T-cell (primary cell): ENCODE measurements at places on chromosomes 11 and 22. TPM values are rescaled to one million over a fixed set of nuclear protein-coding genes. Genes with fewer than 3 reads are reported as not detected.

DNA sequence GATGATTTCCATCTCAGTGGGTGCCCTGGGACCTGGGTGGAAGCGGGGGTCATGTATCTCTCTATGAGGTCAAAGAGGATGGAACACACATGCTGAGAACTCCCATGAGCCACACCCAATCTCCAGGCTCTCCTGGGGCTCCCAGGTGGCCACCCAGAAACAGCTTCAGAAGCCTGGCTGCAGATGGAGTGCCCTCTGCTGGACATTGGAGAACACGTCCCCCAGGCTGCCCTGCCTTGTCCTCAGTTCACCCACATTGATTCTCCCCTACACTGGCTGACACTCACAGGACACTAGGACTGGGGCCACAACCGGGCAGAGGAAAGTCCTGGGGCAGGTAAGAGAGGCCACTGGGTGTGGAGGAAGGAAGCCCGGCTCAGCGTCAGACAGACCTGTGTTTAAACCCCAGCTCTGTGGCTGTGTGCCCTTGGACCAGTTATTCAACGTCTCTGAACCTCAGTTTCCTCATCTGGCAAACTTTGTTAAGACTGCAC is 4.5 kb upstream of the NOL12 start:
- no peaks in the 10 kb centered on the region for H3K36me3 ChIP-seq
- peak; percentile 72 for DNase-seq
- peaks cover 6% of the 10 kb centered on the region for H3K4me1 ChIP-seq
- no peak overlapping the region for H3K27ac ChIP-seq
- no peaks in the 10 kb centered on the region for H3K27me3 ChIP-seq

DNA sequence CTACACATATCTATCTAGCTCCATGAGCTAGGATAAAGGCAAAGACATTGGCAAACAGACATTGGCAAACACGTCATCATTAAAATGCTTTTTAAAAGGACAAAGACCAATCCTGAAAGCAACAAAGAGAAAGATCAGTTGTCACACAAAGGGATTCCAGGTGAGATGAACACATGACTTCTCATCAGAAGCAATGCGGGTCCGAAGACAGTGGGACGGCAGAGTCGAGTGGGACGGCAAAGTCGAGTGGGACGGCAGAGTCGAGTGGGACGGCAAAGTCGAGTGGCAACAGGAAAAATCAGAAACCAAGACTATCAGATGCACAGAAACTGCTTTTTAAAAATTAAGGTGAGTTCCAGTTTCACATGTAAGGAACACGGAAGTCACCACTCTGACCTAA is 609.5 kb downstream of the BRD1 start:
- H3K27ac ChIP-seq: no peak overlapping the region
- no peaks in the 10 kb centered on the region for H3K4me1 ChIP-seq
- DNase-seq: no peak
- no peaks in the 10 kb centered on the region for H3K27me3 ChIP-seq
- no peaks in the 10 kb centered on the region for H3K36me3 ChIP-seq
- no peak overlapping the region for H3K4me3 ChIP-seq

DNA sequence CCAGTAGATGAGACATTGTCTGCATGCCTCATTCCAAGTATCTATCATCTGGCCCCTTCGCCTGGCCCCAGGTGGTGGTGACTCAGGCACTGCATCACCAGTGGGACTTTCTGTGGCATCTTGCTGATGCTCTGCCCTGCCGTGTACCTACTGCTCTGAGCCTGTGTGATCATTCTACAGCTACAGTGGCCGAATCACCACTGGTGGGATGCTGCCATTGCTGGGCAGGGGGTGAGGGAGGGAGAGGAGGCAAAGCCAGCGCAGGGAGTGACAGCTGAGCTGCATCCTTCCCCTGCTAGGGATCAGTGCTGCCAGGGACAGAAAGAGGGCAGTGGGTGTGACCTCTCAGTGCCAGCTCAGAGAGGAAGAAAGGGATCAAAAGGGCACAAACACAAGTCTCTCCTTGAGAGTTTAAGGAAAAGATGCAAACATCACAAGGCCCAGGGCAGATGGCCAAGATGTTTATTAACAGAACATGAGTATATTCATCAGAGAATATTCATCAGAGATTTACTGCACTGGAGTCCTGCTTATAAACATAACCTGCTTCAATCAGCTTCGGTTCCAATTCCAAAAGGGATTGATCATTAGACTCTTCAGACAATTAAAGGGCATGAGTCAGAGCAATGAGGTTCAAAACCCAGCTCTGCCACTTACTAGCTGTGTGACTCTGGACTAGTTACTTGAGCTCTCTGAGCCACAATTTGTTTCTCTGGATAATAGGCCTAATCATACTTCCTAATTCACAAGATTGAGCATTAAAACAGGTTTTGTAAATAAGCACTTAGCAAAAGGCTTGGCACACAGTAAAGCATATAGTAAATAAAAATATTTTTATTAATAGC is 109.8 kb downstream of the NAT10 start:
- H3K27me3 ChIP-seq: no peaks in the 10 kb centered on the region
- no peak for DNase-seq
- no peaks in the 10 kb centered on the region for H3K4me1 ChIP-seq
- H3K27ac ChIP-seq: no peak overlapping the region
- H3K36me3 ChIP-seq: no peaks in the 10 kb centered on the region

- DNase-seq: peak; percentile 84
- peak overlapping the region; percentile 78 for H3K27ac ChIP-seq
- H3K4me1 ChIP-seq: peaks cover 19% of the 10 kb centered on the region
- H3K27me3 ChIP-seq: no peaks in the 10 kb centered on the region
- H3K4me3 ChIP-seq: no peak overlapping the region
Observed at GRCh38 chr11:3014057-3014938, 22.2 kb upstream of the NAP1L4 start.

DNA sequence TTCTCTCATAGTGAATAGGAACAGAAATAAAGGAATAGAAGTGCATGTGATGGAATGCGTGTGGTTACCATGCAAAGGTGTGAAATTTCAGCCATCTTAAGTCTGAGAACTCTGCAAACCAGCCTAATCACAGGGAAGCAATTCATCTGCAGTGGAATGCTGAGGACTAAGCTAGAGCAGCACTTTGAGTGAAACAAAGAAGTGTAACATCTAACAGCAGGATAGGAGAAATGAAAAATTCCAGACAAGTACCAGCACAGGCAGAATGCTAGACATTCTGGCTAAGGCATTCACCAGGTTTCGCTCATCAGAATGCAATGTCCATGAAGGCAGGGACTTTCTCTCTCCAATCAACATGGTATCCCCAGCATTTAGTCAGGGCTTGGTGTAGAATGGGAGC is 41.2 kb upstream of the SLC36A4 start:
- H3K4me1 ChIP-seq: no peaks in the 10 kb centered on the region

DNA sequence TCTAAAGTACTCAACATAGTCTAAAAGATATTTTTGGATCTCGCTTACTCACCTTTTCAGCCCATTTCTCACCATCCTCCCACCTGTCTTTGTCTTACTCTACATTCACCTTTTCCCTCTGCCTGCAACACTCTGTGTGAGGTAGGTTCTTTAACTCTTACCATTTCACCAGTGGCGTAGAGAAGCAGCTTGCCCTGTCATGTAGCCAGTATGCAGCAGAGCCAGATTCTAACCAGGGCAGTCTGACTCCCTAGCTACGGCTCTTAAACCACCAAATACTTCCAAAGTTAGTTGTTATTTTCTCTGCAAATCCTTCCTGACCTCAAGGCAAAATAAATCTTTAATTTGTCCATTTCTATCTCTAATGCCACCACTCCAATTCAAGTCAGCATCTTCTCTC is 7.5 kb downstream of the ALG8 start:
- no peak for DNase-seq
- H3K36me3 ChIP-seq: no peaks in the 10 kb centered on the region
- H3K27me3 ChIP-seq: no peaks in the 10 kb centered on the region

DNA sequence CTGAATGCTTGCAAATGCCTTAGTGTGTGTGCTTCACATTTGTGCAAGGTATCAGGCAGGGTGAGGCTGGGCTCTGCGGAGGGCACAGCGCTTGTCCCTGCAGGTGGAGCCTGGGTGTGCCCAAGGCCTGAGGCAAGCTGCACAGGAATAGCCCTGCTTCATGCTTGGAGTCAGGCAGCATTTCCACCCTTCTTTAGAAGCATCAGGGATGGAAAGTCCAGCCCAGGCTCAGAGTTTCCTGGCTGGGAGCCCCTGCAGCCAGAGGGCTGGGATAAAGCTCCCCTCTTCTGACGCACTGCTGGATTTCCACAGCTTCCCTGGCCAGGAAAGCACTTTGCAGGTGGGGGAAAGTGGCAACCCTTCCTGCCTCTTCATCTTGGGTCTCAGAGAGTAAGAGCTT is 63.4 kb downstream of the GALNT18 start:
- no peak for DNase-seq
- H3K27me3 ChIP-seq: peaks cover 11% of the 10 kb centered on the region

DNA sequence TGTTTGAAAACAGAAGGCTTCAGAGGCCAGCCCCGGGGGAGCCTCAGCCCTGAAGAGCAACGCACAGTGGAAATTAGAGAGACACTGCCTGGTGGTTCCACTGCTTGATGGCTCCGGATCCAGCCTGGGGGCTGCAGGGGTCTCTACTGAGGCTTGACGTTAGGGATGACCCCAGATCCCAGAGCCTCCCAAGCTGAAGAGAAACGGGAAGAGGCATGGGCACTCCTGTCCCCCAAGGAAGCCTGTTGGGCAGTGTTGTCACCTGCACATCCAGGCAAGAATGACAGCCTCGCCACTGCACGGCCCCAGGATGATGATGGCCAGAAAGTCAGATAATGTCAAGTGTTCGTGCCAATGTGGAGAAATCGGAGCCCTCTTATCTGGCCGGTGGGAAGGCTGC is 56.8 kb upstream of the FGF3 start:
- H3K27me3 ChIP-seq: peaks cover 28% of the 10 kb centered on the region
- no peaks in the 10 kb centered on the region for H3K4me1 ChIP-seq
- H3K36me3 ChIP-seq: no peaks in the 10 kb centered on the region
- DNase-seq: no peak

GAL gene
- 0.35 TPM for total RNA-seq

SEC14L3 gene
- total RNA-seq: not detected

LRRC10B gene
- total RNA-seq: 0.21 TPM

GRAP2 gene
- 157 TPM for total RNA-seq

CD3G gene
- total RNA-seq: 189 TPM
